Fibroblast of skin of abdomen (primary cell): ENCODE measurements at places on chromosomes 7 and 10.
A peak's percentile ranks its signal among the peaks of the same experiment; 100 is the strongest.

- no peak for DNase-seq
Measured at GRCh38 chr7:24455813-24456525, 117.3 kb upstream of the PALS2 start.

DNA sequence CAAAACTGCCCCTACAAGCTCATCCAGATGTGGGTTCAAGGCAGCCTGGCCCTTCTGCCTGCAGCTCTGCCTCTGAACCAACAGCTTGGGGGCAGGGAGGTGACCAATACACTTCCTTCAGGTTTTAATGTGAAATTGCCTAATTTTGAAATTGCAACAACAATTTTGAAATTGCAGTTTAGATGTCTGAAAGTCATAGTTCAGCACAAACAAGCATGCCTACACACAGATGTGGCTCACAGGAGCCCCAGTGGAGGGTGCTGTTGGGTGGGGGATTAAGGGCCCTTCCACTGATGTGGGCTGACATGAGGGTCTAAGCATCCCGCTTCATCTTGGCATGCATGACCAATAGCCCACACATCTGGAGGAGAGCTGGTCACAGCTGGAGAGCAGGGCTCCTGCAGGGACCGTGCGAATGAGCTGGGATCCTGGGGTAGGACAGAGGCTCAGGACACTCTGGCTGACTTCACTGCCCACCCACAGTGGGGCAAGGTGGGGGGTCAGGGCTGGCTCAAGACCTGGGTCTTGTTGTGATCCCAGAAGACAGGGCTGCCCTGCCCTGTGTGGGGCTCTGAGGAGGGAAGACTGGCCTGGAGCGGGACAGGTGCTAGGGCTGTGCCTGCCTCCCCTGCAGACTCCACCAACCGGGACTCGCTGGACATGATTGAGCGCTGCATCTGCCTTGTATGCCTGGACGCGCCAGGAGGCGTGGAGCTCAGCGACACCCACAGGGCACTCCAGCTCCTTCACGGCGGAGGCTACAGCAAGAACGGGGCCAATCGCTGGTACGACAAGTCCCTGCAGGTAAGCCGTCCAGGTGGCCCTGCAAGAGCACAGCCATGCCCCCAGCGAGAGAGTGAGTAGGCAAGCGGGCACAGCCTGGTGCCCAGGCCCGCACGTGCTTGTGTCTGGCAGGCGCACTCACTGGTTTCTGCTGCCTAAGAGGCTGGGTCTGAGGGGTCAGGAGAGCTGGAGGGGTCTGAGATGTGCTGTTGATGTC is 32.3 kb downstream of the CHAT start:
- DNase-seq: no peak

- no peak for DNase-seq
Measured at GRCh38 chr10:78934994-78935602, 133.7 kb upstream of the ZMIZ1 start.

DNA sequence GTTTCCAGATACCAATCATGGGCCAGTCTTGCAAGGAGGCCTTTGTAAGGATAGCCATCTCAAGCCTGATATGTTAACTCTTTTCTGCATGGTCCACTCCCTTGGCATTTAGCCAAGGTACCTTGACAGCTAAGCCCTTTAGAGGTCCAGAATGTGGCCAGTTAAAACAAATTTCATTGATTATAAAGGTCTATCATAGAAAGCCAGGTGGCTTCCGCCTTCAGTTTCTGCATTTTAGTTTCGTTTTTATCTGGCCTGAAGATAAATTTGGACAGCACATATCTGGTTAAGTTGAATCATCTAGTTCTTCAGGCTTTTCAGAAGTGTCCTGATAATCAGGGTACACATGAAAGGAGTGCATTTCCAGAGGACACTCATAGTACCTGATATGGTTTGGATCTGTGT is 30.7 kb downstream of the ANKIB1 start:
- no peak for DNase-seq

DNA sequence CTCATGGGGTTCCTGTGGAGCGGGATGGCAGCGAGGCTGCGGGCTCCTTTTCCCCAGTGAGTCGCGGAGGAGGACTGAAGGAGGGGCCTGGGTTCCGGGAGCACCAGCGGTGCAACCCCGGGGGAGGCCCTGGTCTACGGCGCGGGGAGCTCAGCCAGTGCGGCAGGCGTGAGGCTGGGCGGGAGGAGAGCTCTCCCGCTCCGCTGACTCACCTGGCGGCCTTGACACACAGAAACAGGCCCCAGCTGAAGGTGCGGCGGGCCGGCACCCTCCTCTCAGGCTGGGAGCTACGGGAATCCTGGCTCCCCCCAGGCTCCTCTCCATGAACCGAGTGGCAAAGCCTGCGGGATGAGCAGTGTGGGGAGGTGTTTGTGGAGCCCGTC is 6.8 kb upstream of the NOM1 start:
- no peak for DNase-seq

DNA sequence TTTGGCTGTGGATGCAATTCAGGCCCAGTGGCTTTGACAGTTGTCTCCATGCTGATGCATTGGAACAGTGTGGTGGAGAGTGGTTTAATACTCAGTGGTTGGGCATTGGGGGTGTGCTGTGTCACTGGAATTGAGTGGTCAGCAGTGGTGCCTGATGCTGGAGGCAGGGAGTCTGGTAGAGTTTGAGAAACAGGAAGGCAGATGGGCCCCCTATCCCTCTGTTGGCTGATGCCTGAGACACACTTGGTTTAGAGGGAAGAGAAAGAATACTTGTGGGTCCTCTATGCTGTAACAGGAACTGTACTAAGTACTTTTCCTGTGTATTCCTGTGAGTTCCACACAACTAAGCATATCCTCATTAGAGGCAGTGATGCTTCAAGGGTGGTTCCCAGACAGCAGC is 55.4 kb downstream of the EEPD1 start:
- DNase-seq: no peak

DNA sequence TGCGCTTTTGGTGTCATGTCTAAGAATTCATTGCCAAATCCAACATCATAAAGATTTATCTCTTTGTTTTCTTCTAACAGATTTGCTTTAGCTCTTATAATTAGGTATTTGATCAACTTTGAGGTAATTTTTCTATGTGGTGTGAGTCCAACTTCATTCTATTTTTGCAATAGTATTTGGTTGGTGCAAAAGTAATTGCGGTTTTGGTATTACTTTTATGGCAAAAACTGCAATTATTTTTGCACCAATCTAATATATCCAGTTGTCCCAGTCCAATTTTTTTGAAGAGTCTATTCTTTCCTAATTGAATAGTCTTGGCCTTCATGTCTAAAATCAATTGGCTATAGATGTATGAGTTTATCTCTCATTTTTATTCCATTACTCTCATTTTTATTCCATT is 535.5 kb downstream of the ATRNL1 start:
- no peak for DNase-seq

DNA sequence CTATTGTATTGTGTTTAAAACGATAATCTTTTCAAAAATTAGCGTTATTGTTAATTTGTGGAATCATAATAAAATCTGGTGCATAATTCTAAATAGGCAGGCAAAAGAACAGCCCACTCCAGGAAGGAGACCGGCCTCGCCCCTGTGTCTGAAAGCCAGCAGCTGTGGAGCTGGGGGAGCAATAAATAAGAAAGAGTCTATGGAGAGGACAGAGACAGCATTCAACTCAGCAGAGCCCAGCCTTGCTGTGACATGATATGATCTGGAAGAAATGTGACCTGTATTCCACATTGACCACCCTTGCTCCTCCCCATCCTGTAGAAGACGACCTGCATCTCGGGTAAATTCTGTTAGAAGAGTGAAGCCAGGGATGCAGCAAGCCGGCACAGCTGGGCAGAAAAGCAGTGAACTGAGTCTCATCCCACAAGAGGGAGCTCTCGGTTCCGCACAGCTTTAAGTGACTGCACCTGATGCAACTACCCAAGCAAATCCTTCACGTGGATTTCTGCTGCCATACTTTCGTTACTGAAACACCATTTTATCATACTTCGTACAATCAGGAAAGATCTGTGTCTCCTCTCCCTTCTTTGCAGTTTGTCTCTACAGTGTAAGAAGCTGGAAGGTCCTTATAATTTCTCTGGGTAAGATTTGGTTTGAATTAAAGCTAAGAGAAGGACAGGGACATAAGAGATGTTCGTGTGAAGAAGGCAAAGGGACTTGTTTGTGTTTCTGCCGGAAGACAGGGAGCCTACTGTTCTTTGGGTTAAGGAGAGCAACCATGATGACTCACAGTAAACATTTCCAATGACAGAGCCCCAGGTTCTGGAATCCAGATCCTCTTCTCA is 427.1 kb downstream of the GPAM start:
- DNase-seq: peak; percentile 73

GRCh38 chr10:15856328-15857015 is 3.8 kb downstream of the MINDY3 start:
- no peak for DNase-seq

GRCh38 chr7:142887282-142888015 is 1.9 kb upstream of the TRPV6 start:
- no peak for DNase-seq

- DNase-seq: no peak
Measured at GRCh38 chr10:19815036-19815730, 1.0 kb upstream of the PLXDC2 start.

DNA sequence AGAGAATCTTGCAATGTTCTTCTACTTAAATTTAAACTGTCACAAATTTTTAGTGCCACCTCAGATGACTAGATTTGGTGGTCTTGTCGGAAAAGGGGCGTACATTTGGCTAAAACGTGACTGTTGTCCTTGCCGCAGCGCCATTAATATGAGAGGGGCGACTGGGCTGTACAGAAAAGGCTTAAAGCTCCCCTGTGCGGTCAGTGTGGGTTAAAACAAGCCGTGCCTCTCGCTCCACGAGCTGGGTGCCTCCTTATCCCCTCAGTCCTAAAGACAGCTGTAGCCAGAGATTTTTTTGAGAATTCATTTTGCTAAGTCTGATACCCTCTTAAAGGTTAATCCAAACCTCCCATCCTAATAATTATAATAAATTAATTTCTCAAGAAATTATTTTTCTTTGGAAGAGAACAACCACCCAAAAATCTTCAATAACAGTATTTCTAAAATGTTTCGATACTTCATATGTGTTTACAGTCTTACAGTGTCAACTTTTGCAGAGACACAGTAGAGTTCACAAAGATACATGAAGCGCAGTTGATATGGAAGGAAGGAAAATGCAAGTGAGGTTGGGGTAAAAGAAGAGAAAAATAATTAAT is 68.6 kb downstream of the C7orf25 start:
- peak; percentile 60 for DNase-seq

DNA sequence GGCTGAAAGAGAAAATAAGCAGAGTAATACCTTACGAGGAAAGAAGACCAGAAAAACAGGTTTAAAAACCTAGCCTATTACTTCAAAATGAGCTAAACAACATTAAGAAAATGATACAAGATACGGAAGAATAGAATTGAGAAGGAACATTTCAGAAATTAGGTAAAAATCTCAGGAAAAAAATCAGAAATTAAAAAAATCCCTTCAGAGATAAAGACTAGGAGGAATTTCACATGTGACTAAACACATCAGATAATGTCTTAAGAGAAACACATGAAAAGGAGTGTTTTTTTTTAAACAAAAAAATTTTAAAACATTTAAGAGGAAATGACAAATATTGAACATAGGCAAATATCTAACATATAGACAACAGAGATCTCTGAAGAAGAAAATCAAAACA is 33.3 kb downstream of the TNPO3 start:
- DNase-seq: no peak

DNA sequence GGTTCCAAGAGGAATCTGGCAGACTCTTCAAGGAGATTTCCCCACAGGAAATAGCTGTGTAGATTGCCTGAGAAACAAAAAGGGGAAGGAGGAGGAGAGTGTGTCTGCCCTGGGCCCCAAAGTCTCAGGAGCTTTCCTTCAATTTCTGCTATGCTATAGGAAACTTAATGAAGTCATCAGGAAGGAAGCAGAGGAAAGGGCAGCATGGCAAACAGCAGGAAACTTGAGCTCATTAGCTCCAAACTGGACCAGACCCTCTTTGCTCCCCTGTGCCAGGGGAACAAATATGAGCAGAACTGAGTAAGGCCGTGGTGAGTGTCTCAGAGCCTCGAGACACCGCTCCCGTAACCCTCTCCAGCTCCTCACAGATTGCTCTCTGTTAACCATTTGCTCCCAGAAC is 4.8 kb upstream of the KCNIP2 start:
- no peak for DNase-seq

- no peak for DNase-seq
Measured at GRCh38 chr10:131205556-131205955, 106.0 kb downstream of the TCERG1L start.

GRCh38 chr10:59373071-59373470 is 10.7 kb upstream of the FAM13C start:
- peak; percentile 39 for DNase-seq

GRCh38 chr7:139681463-139681755 is 96.4 kb downstream of the HIPK2 start:
- DNase-seq: no peak

GRCh38 chr10:45441239-45442190 is 67.5 kb downstream of the ALOX5 start:
- no peak for DNase-seq

DNA sequence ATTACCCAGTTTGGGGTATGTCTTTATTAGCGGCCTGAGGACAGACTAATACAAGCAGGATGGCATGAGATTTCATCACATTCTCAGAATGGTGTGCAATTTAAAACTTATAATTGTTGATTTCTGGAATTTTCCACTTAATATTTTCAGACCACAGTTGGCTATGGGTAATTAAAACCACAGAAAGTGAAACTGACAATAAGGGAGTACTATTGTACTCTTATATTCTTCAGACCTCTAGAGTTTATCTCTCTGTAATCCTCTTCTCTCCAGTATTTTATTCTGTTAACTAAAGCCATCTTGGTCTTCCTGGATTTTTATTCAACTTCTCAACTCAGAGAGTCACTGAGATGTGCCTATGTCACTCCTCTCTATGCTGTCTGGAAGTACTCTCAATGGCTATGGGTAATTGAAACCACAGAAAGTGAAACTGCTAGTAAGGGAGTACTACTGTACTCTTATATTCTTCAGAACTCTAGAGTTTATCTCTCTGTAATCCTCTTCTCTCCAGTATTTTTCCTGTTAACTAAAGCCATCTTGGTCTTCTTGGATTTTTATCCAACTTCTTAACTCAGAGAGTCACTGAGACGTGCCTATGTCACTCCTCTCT is 118.3 kb downstream of the PPP1R17 start:
- DNase-seq: no peak

- DNase-seq: no peak
Measured at GRCh38 chr7:22860337-22860736, 37.7 kb upstream of the TOMM7 start.

- DNase-seq: peak; percentile 59
Measured at GRCh38 chr7:42010751-42011150, 226.3 kb downstream of the GLI3 start.

GRCh38 chr7:66335318-66335717 is 130.2 kb downstream of the TPST1 start:
- no peak for DNase-seq

DNA sequence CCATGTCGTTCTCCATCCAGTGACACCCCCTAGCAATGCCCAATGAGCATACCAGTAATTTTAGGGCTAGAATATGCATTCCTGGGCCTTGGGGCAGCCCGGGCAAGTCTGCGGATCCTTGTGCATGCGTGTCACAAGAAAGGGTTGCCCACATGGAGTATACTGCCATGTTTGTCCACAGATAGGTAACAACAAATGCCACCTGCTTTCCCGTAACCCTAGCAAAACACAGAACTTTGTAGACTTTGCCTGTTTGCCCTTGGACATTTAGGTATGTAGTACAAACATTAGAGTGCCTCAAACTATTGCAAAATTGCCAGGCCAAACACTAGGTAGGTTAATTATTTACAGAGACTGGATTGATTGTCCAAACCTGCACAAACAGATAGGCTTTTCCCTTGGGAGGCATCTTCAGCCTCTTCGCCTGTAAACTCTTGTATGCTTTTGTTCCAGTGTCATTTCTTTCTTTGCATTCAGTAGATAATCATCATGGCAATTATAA is 117.0 kb downstream of the ADCY1 start:
- DNase-seq: no peak
